Muscle of leg (tissue), 16 donors: ENCODE measurements at places on chromosomes 2 and 18. TPM values are rescaled to one million over a fixed set of nuclear protein-coding genes. Genes with fewer than 3 reads are reported as not detected.
A peak's percentile ranks its signal among the peaks of the same experiment; 100 is the strongest.

- no peaks in the 10 kb centered on the region for H3K4me1 ChIP-seq
- H3K27me3 ChIP-seq = no peaks in the 10 kb centered on the region
- peak; percentile 39 for DNase-seq
- no peak overlapping the region for H3K27ac ChIP-seq
- no peak overlapping the region for H3K4me3 ChIP-seq
These were observed 59.3 kb downstream of the DPP4 start for GRCh38 chr2:162014751-162015150.

DNA sequence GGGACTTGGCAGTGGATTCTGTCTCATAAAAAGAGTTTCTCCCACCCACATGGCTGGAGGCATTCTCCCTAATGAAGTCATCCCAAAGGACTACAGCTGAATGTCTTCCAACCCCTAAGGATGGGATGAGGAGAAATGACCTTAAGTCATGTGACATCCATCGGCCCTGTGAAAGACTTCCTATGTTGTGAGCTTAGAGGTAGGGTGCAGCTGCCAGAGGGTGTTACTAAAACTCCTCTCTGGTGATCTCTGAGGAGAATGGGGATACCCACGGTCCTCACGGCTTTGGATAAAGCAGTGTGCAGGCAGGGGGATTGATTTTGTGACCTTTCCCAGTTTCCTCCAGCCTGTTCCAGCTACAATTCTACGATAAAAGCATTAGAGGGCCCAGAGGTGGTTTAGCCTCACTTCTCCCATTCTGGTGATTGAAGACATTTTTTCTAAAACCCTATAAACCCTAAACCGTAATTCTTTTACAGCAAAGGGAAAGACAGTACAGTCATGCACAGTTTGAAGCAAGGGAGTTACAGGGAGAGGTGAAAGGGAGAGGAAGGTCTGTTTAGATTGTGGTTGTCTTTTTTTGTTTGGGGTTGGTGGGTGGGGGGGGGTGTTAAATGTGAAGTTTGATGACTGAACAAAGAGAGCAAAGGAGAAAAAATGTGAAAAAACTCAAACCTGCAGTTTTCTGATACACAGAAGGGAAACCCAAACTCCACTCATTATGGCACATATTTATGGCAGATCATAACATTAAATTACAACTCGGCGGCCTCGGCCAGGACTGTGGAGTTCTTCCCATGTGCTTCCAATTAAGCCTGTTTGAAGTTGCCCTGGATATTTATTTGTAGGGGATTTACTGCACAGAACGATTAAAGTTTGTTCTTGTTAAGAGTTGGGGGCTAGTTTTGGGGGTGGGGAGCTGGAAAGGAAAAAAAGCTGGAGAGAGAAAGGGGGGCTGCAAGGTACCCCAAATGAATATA lies 26.6 kb upstream of the SLC14A2 start:
- H3K27me3 ChIP-seq = no peaks in the 10 kb centered on the region
- no peaks in the 10 kb centered on the region for H3K36me3 ChIP-seq

Gene CCBE1
- total RNA-seq = 2.8 TPM

Gene HOXD13
- 0.31 TPM for total RNA-seq

DNA sequence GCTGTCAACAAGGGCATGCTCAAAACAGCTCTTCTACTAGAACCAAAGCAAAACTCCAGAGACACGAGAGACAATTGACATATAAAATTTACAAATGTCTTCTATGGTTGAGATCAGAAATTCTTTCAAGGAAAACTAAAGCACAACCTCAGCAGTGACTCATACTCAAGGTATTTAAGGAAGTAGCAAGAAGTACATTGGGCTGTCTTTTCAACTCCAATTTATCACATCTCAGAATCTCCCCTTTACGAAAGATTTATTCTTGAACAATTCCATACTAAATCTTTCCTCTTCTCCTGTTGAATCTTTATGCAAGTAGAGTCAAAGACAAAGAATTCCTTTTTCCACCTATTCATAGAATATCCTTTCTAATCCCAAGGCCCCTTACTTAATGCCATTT lies 324.0 kb downstream of the IRS1 start:
- DNase-seq = no peak
- H3K36me3 ChIP-seq = no peaks in the 10 kb centered on the region
- H3K27me3 ChIP-seq = no peaks in the 10 kb centered on the region
- no peak overlapping the region for H3K27ac ChIP-seq

- no peaks in the 10 kb centered on the region for H3K4me1 ChIP-seq
- H3K27me3 ChIP-seq = no peaks in the 10 kb centered on the region
- peaks cover 3% of the 10 kb centered on the region for H3K36me3 ChIP-seq
- DNase-seq = no peak
- H3K4me3 ChIP-seq = no peak overlapping the region
- H3K27ac ChIP-seq = no peak overlapping the region
These were observed 57.6 kb downstream of the SFXN5 start for GRCh38 chr2:73013936-73014335.

Gene SCLY
- 8.2 TPM for total RNA-seq

- no peak for DNase-seq
- no peaks in the 10 kb centered on the region for H3K27me3 ChIP-seq
- H3K4me3 ChIP-seq = no peak overlapping the region
- no peak overlapping the region for H3K27ac ChIP-seq
- no peaks in the 10 kb centered on the region for H3K4me1 ChIP-seq
These were observed 127.5 kb upstream of the CYP1B1 start for GRCh38 chr2:38203446-38203810.

Gene CFC1
- total RNA-seq = not detected

Gene MEP1B
- total RNA-seq = 0.18 TPM

Gene ANKRD30BL
- total RNA-seq = 0.22 TPM

DNA sequence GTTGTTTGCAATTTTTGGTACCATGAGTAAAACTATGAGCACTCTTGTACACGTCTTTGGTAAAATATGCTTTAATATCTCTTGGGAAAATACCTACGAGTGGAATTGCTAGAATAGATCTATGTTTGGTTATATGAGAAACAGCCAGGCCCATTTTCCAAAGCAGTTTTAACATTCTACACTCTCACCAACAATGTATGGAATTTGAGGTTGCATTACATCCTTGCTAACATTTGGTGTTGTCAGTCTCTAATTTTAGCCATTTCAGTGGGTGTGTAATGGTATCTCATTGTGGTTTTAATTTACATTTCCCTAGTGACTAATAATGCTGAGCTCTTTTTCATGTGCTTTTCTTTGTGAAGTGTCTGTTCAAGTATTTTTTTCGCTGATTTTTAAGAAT lies 118.9 kb upstream of the TCF4 start:
- peak; percentile 57 for DNase-seq
- no peaks in the 10 kb centered on the region for H3K27me3 ChIP-seq
- no peaks in the 10 kb centered on the region for H3K4me1 ChIP-seq
- no peak overlapping the region for H3K4me3 ChIP-seq

Gene HRH4
- total RNA-seq = 0.09 TPM

DNA sequence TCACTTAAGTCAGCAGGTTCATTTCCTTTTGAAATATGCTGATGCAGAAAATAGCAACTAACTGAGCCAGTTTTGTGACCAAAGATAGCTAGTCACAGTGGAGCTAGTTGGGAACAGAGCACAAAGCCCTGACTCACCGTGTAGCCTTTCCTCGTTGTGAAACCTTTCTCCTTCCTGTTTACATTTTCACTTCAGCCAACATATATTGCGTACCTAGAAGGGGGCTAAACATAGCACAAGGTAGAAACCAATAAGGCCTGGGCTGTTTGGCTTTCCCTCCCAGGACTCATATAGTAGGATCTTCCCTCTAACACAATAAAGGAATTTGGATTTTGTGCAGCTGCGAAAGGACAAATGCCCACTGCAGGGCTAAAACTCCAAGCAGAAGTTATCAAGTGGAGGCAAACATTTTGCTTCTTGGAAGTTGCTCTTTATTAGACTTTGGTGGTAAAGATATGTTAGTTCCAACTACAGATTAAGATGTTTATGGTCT lies 24.5 kb upstream of the LPIN2 start:
- H3K4me3 ChIP-seq = no peak overlapping the region
- H3K4me1 ChIP-seq = no peaks in the 10 kb centered on the region
- DNase-seq = peak; percentile 43
- no peak overlapping the region for H3K27ac ChIP-seq
- H3K27me3 ChIP-seq = no peaks in the 10 kb centered on the region

GRCh38 chr18:40925071-40925541 lies 1029.9 kb upstream of the PIK3C3 start:
- H3K36me3 ChIP-seq = no peaks in the 10 kb centered on the region
- H3K4me1 ChIP-seq = no peaks in the 10 kb centered on the region
- DNase-seq = no peak
- no peak overlapping the region for H3K27ac ChIP-seq
- H3K27me3 ChIP-seq = no peaks in the 10 kb centered on the region

GRCh38 chr2:214376618-214377285 lies 34.1 kb upstream of the VWC2L start:
- H3K36me3 ChIP-seq = no peaks in the 10 kb centered on the region
- H3K4me1 ChIP-seq = no peaks in the 10 kb centered on the region
- no peak for DNase-seq
- H3K4me3 ChIP-seq = no peak overlapping the region
- H3K27ac ChIP-seq = no peak overlapping the region

Gene SGPP2
- total RNA-seq = not detected

Gene GATA6
- 1.4 TPM for total RNA-seq

- no peak overlapping the region for H3K27ac ChIP-seq
- peaks cover 12% of the 10 kb centered on the region for H3K27me3 ChIP-seq
- DNase-seq = peak; percentile 90
- H3K36me3 ChIP-seq = no peaks in the 10 kb centered on the region
These were observed 65.4 kb upstream of the HNRNPA3 start for GRCh38 chr2:177147093-177147694.

DNA sequence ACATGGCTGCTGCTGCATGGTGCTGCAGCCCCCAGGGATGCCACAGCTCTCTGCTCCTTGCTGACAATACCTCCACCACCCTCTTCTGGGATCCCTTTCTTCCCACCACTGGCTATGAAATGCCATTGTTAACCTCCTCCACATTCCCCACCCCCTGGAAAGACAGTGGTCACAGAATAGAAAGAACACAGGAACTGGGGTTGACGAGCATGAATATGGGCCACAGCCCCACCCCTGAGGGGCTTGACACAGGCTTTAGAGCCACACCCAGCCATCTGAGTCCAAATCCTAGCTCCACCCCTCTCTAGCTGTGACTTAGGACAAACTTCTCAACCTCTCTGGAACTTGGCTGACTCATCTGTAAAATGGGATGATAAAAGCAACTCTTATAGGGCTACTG lies 47.3 kb downstream of the TMEM163 start:
- no peaks in the 10 kb centered on the region for H3K4me1 ChIP-seq
- no peaks in the 10 kb centered on the region for H3K36me3 ChIP-seq
- no peak overlapping the region for H3K27ac ChIP-seq
- DNase-seq = no peak
- no peak overlapping the region for H3K4me3 ChIP-seq
- H3K27me3 ChIP-seq = no peaks in the 10 kb centered on the region

- no peaks in the 10 kb centered on the region for H3K36me3 ChIP-seq
- no peak overlapping the region for H3K27ac ChIP-seq
- peaks cover 9% of the 10 kb centered on the region for H3K4me1 ChIP-seq
- DNase-seq = no peak
- H3K4me3 ChIP-seq = no peak overlapping the region
These were observed 6.5 kb downstream of the CNDP1 start for GRCh38 chr18:74540652-74541421.

DNA sequence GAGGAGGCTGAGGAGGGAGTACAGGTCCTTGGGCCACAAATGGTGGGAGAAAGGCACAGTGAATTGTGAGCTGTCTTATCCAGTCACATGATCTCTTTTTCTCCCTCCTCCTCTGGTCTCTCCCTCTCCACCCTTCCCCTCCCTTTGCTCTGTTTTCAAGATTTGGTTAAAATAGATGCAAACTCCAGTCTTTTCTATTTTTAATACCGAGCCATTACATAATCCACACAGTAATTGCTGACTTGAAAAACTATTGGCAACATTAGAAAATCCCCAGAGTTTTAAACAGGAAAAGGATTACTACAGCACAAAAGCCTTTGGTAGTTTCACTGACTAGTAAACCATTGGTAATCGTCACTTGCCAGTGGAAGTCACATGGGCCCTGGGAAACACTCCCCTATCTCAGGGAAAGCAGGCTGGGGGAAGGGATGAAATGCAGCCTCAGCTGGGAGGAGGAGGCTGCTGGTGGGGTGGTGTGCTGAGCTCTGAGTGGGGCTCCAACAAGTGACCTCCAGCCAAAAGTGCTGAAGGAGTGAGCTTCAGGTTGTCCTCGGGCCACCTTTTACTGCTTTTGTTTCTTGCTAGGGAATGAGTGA lies 57.4 kb upstream of the PCBP1 start:
- peaks cover 12% of the 10 kb centered on the region for H3K4me1 ChIP-seq
- H3K36me3 ChIP-seq = peaks cover 5% of the 10 kb centered on the region
- DNase-seq = peak; percentile 97
- H3K4me3 ChIP-seq = no peak overlapping the region

Gene ALPP
- 0.09 TPM for total RNA-seq

DNA sequence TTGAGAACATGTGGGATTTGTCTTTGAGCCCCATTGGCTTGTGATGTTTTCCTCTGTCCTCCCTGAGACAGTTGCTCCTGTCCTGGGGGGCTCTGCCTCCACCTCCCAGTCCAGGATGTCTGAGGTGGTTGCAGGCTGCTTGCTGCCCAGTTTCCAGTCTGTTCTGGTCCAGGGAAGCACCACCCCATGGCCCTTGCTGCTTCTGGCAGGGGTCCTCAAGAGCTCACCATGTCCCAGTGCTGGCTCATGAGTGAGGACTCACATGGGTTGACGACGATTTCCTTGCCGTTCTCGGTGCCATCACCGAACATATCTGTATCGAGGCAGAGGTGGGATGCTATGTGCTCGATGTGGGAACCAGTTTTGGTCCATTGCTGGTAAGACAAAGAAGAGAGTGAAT lies 103.4 kb upstream of the CAPN13 start:
- DNase-seq = no peak
- H3K27me3 ChIP-seq = no peaks in the 10 kb centered on the region
- no peaks in the 10 kb centered on the region for H3K4me1 ChIP-seq
- H3K36me3 ChIP-seq = no peaks in the 10 kb centered on the region

Gene EDAR
- total RNA-seq = 0.04 TPM

- H3K27me3 ChIP-seq = peaks cover 4% of the 10 kb centered on the region
- peak; percentile 79 for DNase-seq
- H3K4me1 ChIP-seq = peaks cover 10% of the 10 kb centered on the region
- peak overlapping the region; percentile 59 for H3K27ac ChIP-seq
- H3K4me3 ChIP-seq = no peak overlapping the region
- no peaks in the 10 kb centered on the region for H3K36me3 ChIP-seq
These were observed 2114.6 kb upstream of the PIK3C3 start for GRCh38 chr18:39840406-39840805.

Gene SLC9A2
- total RNA-seq = 2.7 TPM

Gene KLHL14
- 0.49 TPM for total RNA-seq

GRCh38 chr18:26854292-26854881 lies 11.1 kb downstream of the AQP4 start:
- H3K4me3 ChIP-seq = no peak overlapping the region
- no peaks in the 10 kb centered on the region for H3K36me3 ChIP-seq
- DNase-seq = no peak
- peaks cover 2% of the 10 kb centered on the region for H3K27me3 ChIP-seq
- H3K27ac ChIP-seq = no peak overlapping the region

DNA sequence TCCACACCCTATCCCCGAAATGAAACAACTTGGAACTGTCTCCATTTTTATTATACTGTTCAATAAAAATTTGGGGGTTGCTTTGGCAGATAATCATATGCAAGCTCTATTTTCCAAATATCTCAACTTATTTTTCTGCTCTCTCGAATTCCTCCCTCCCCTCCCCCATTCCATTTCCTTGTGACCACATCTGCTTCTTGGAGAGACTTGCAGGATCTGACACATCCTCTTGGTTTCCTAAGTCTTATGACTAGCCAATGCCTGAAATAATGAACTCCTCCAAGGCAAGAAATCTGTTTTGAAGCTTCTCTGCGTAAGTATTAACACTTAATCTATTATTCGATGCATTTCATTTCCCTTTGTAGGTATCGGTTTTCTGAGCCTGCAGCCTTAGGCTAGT lies 16.1 kb downstream of the TGIF1 start:
- H3K4me1 ChIP-seq = no peaks in the 10 kb centered on the region
- DNase-seq = peak; percentile 80
- no peaks in the 10 kb centered on the region for H3K27me3 ChIP-seq
- peaks cover 4% of the 10 kb centered on the region for H3K36me3 ChIP-seq
- no peak overlapping the region for H3K27ac ChIP-seq

Gene DNAH6
- total RNA-seq = 0.18 TPM
